NCI-H2107 (cell line): ENCODE measurements at places on chromosomes 4 and X.

DNA sequence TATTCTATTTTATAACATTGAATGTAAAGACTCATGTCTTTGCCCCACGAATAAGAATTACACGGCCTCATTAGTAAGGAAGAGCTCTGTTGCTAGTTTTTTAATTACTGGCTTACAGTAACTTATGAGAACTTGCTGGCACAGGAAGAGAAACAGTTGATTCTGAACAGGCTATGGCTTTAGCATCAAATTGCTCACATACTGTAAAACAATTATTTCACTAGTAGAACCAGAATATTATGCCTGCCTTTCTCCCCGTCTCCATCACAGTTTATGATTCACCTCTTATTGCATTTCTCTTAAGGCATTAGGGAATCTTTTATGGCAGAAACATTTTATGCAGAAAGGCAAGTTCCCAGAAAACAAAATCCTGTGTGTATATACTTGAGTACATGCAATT is 126.1 kb downstream of the SPRY1 start:
- no peak for DNase-seq

DNA sequence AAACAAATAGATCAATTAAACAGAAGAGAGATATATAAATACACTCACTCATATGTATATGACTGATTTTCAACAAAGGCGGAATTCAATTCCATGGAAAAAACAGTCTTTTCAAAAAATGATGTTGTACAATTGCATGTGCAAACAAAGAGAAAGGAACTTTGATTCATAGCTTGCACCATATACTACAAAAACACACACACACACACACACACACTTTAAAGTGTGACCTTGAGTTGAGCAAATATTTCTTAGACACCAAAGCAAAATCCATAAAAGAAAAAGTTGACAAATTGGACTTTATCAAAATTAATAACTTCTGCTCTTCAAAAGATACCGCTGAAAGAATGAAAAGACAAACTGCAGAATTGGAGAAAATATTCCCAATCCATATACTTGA is 168.8 kb downstream of the EVC2 start:
- no peak for DNase-seq

- no peak for DNase-seq
Observed at GRCh38 chr4:150419939-150420338, 162.0 kb upstream of the MAB21L2 start.

DNA sequence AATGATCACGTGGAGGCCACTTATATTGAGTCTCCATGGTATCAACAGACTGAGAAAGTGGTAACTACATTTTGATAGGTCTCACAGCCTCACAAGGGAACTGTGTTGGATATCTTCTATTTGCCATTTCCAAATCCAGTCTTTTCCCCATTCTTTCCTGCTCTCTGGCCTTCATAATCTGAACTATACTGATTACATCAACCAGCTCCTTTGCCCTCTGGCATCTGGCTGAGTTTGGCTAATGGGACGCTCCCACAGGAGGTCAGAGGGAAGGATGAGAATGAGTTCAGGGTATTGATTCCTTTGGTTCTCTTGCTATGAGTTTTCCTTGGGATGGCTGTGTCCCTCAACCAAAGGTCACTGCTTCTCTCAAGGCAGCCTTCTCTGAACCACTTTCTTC is 152.6 kb downstream of the RTL9 start:
- DNase-seq: no peak

DNA sequence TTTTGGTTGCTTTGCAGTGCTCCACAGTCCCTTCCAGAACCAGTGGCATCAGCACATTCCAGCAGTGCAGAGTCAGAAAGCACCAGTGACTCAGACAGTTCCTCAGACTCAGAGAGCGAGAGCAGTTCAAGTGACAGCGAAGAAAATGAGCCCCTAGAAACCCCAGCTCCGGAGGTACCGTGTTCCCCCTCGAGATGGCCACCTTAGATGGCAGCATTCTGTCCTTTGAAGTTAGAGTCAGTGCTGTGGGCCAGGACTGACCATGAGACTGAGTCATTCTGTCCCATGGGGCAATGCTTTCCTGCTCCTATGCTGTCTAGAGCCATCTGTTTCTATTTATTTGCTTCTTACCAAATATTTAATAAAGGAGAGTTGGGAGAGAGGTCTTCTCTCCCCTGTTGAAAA is 112.3 kb downstream of the KLHL8 start:
- no peak for DNase-seq

- no peak for DNase-seq
Observed at GRCh38 chr4:10611673-10612072, 72.9 kb downstream of the CLNK start.

GRCh38 chrX:38232079-38232686 is 11.5 kb upstream of the SRPX start:
- DNase-seq: no peak

DNA sequence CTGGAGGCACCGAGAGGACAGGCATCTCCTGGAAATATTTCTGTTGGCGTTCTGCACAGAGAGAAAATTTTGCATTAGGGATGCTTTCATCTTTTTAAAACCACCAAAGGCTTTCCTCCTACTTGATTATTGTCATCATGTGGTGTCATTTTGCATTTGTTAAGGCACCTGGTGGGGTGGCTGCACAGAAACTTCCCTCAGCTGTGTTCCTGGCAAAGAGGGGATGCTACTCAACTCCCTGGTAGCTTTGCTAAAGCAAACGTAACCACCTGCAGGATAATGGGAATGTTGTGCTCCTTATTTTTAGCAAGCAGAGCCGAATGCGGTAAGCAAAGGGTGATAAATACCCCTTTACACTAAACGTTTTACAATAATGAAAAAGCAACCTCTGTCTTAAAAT is 229.8 kb downstream of the STIM2 start:
- DNase-seq: no peak

DNA sequence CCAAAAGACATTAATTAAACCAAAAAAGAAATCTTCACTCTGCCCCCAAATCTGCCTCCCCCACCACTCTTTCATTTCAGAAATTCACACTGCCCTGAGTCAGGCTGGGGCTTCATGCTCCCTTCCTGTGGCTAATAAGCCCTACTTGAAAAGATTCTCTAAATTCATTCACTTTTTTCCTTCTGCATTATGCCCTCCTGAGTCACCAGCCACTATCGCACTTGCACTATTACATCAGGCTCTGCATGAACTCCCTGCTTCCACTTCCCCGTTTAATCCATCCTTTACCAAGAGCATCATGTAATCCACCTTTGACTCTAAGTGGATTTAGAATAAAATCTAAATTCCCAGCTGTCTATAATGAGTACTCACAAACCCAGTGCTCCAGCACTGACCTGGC is 295.4 kb upstream of the KLF3 start:
- DNase-seq: no peak

GRCh38 chr4:3388471-3389232 is 53.1 kb upstream of the HGFAC start:
- no peak for DNase-seq

DNA sequence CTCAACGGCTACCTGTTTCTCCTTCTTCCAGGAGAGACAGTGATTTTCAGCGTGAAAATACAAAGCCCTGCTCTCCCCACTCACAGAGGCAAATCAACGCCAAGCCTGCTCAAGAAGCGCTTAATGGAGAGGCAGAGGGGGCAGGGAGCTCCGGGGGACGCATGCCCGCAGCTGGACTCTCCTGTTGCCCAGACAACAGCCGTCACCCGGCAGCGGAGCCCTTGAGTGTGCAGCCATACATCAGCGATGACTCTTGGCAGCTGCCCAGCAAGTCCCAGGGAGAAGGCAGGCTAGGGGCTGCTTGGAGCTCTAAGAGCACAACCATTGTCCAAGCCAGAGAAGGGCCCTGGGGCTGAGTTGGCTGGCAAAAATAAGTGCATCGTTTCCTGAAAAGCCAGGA is 71.0 kb upstream of the AFAP1 start:
- peak; percentile 93 for DNase-seq

GRCh38 chrX:130444641-130445336 is 43.0 kb downstream of the RBMX2 start:
- no peak for DNase-seq

DNA sequence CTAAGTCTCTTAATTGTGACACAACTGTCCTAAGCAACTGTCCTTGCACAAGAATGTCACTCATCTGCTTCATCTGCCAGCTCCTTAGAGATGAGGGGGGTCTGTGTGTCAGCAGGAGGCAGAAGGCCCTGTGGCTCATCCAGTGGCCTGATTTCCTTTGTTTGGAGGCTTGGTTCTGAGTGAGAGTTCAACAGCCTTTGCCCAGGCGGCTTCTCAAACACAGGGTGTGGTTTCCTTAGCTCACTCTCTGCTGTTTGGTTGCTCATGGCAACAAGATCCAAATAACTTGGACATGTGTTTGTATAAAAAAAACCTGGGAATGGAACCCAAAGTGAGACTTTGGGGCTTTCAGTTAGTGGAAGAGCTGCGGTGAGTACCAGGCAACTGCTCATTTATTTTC is 46.6 kb downstream of the MAP7D3 start:
- no peak for DNase-seq

DNA sequence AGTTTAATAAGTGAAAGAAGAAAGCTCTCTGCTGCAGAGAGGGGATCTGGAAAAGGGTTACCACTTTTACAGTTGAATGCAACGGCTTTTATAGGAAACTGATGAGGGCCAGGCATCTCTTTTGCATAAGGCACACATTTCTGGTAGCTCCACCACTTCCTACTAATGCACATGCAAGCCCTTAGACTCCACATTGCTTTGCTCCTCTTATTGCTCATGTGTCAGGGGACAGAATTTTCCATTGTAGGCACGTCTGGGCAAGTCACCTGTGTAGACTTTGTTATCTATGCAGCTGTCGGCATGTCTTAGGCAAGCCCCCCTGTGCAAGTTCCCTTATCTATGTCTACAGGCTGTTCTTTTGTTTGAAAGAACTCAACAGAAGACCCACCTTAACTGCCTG is 294.6 kb upstream of the STS start:
- no peak for DNase-seq

GRCh38 chr4:183026701-183027100 is 72.4 kb upstream of the WWC2 start:
- DNase-seq: no peak

DNA sequence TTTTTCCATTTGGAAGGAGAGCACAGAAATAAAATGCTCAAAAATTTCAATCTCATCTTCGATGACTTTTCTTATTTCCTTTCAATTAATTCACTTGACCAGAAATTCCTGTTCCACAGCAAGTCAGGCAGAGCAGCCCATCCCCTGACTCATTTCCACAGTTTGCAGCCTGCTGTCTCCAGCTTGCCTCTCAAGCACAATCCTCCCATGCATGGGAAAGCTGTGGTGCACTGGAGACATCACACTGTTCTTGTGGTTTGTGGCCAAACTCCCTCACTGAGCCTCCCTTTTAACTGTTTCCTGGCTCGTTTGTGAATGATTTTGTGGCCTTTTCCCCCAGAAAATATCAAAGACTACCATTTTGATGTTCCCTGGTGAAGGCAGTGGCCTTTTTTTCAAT is 114.0 kb upstream of the ENPEP start:
- DNase-seq: no peak

DNA sequence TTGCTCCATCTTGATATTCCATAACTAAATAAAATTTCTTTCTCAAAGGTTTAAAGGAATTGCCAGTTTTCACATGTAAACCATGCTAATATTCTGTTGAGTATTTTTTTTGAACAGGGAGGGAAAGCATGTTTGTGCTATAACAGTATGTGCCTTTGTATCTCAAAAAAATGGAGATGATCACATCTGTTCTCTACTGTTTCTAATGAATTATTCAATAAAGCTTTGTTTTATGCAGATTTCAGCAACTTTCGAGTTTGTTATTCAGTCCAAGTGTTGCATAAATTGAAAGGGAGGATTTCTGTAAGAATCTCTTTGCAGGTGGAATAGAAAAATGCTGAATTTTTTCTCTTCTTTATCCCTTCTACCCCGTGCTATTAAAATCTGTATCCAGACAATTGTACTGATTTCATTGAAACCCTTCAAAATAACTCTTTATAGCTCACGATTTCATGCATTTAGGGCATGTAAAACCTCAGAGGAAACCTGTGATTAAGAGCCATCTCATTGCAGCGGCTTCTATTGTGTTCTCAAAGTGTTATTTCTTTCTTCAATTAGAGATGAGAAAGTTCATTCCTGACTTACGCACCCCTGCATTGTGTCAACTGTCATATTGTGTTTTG is 42.1 kb downstream of the NEIL3 start:
- no peak for DNase-seq

GRCh38 chr4:143407474-143407873 is 70.8 kb downstream of the GAB1 start:
- DNase-seq: no peak

GRCh38 chr4:8834681-8835220 is 36.9 kb downstream of the HMX1 start:
- DNase-seq: no peak

- no peak for DNase-seq
Observed at GRCh38 chrX:150262456-150262855, 100.7 kb upstream of the MAMLD1 start.

- no peak for DNase-seq
Observed at GRCh38 chr4:146833530-146833929, 112.1 kb downstream of the TTC29 start.

DNA sequence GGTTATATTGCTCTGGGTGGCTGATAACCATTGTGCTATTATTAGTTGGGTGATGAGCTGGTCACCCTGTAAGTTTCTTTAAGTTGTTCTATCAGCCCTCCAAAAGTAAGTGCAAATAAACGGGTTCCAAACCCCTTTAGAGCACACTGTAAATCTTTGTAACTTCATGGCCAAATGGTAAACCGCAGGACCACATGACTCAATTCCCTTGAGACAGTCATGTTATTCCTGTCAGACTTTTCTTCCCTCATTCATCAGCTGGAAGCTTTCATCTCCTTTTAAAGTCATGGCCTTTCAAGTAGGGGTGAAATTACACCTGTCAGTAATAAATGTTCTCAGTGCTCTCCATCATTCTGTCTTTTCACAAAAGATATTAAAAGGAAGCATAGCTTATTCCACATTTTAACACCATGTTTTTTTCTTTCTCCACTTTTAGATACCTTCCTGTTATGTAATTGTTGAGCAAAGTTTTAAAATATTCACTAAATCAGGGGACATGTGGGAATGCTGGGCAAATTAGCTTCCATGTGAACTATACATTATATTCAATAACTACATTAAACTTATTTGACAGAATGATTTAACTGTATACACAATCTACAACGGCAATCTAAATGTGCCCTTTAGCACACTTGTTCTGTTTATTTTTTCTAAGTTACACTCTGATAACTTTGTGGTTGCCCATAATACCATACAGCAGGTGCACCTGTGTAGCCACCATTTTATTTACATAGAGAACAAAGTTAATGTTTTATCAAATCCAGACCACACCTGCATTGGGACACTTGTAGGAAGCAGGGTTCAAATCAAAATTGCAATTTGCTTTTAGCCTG is 275.5 kb downstream of the CFAP299 start:
- peak; percentile 54 for DNase-seq

GRCh38 chr4:186704057-186704456 is 19.6 kb downstream of the FAT1 start:
- no peak for DNase-seq

GRCh38 chr4:5752376-5753184 is 41.6 kb downstream of the EVC start:
- no peak for DNase-seq

GRCh38 chr4:174284487-174284886 is 776 bp downstream of the CEP44 start:
- DNase-seq: no peak

GRCh38 chrX:118772051-118772450 is 44.6 kb downstream of the IL13RA1 start:
- no peak for DNase-seq
